ENCODE measurements at places on chromosomes 1 and 21.

GRCh38 chr1:6861075-6861724, 75.9 kb downstream of the CAMTA1 start:
- DNase-seq, result no peak

GRCh38 chr1:165549973-165550372, 6.2 kb downstream of the LRRC52 start:
- DNase-seq, result no peak

GRCh38 chr1:32247983-32248889, 1.2 kb downstream of the FAM167B start:
- peak; percentile 62 for DNase-seq

DNA sequence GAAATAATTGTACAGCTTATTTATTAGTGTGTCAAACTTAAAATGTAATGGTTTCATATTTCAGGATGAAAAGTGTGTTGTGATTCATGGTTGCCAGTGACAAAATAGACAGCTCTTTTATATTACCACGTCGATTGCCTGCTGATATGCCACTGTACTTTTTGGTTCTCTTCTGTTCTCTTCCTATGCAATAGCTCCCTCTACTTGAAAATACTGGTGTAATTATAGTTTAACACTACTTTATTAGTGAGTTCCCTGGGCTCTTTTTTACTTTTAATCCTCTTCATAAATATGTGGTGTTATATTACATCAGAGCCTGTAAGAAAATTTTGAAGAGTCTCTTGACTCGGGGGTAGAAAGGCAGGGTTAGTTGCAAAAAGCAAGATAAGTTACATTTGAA, 111.3 kb downstream of the PATJ start:
- DNase-seq, result peak; percentile 44
